ENCODE measurements at places on chromosomes 1 and 21.

DNA sequence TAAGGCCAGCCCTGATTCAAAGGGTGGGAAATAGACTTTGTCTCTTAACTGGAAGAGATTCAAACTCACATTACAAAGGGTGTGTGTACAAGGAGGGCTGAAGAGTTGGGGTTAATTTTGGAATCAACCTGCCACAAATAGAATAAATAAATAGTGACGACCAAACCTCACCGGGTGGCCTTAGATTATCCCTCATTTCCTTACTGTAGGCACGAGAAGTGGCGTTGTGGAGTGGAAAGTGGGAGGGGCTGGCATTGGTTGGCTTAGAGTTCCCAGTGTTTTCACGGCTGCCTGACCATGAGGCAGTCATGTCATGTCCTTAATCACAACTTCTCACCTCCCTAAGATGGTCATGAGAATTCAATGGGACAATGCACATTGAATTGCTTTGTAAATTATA is 21.3 kb upstream of the RUNX1 start:
- no peak for DNase-seq

DNA sequence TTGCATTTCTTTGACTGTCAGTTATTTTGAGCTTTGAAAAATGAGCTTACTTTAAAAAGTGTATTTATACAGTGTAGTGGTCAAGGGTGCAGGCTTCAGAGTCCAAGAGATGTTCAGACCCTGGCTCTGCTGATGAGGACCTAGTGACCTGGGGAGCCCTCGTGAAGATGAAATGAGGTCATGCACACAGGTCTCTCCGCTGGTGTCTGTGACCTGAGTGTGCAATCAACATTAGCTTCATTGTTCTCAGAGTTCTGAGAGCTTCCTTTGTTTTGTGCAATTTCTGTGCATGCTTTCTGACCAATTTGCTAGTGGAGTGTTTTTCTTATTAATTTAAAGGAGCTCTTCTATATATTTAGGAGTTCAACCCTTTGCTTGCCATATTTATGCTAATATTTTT is 71.3 kb downstream of the RIPK4 start:
- no peak for DNase-seq

DNA sequence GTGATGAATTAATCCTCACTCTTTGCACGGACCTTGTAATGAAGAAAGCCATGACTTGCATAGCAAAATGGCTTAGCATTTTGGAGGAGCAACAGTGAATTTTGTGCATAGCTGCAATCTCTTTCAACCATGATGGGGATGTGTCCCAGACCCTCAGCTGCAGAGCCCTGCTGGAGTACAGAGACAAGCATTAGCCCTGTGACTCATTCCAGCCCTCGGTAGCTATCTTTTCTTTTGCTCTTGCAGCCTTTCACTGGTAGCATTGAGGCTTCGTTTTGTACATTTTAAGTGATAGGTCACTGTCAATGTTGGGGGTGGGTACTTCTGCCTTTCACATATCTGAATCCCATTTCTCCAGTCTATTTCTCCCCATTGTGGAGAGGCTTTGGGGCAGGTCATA is 58.4 kb downstream of the SLC35F3 start:
- no peak for DNase-seq

DNA sequence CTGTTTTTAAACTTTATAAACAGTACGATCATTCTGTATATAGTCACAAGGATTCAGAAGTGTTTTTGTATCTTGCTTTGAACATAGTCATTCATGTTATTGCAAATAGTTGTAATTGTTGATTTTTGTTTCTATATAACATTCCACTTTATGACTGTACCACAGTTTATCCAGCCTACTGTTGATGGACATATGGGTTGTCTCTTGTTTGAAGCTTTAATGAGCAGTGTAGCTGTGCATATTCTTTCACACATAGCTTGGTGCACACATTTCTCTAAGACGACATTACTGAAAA is 6.1 kb downstream of the CD101 start:
- no peak for DNase-seq

DNA sequence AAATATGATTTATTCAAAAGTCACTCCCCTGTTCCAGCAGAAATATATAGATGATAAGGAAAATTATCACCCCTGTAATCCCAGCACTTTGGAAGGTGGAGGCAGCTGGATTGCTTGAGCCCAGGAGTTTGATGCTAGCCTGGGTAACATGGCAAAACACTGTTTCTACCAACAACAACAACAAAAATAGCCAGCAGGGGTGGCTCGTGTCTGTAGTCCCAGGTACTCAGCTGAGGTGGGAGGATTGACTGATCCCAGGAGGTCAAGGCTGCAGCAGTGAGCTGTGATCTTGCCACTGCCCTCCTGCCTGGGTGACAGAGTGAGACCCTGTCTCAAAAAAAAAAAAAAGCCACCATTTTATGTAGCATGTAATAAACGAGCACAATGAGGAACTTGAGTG is 1546.5 kb downstream of the NCAM2 start:
- no peak for DNase-seq

DNA sequence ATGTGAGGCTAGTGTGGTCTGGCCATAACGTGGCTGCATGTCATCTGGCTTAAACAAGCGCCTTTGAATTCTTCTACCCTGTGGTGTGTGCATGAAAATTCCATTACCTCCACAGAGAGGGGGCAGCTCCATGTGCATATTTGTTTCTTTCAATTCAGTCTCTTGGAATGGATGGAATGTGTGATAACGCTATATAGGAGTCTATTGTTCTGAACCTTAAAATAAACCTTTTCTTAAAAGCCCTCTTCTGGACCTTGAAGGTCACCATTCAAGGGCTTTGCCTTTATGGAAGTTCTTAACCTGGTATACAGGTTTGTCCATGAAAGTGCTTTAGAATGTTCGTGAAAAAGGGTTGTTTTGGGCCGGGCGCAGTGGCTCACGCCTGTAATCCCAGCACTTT is 118.2 kb upstream of the ADGRL2 start:
- no peak for DNase-seq

- no peak for DNase-seq
These were observed 406 bp downstream of the KIAA0040 start for GRCh38 chr1:175192111-175192629.

DNA sequence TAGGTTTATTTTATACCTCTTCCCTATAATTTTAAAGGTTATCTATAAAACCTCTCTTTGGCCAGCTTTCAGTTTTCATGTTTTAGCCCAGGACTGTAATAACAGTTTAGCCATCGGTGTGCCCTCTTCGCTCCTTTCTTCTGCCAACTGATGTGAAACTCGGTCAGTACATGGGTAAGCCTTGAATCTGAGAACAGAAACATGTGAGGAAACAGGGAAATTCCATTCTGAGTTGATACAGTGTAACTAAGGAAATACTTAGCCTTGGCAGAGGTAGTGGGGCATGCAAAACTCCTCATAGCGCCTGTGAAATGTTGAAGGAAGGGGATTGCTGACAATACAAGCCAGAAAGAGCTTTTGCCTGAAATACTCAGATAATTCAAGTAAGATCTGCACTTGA is 465.2 kb downstream of the NCAM2 start:
- no peak for DNase-seq

GRCh38 chr1:24315391-24315790 is 3.8 kb upstream of the GRHL3 start:
- no peak for DNase-seq

All from AG04450 (cell line).